SIG-M5 (cell line): ENCODE measurements at places on chromosomes 11 and 22.

DNA sequence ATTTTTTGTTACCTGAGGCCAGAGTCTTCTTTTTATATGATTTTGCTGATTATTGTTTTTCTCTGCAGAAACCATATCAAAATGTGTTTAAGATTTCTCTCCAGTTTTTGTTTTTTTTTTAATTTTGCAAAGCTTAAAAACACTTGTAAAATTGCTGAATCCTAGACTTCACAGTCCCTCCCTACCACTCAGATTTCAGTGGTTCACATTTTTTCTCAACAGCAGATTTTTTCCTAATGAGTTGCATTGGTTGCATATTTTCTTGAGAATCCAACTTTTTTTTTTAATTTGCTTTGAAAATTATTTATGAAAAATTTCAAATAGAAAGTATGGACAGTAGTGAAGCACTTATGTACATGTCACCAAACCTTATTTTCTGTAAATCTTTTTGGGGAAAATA is 5.8 kb downstream of the ARL14EP start:
- no peak for DNase-seq

DNA sequence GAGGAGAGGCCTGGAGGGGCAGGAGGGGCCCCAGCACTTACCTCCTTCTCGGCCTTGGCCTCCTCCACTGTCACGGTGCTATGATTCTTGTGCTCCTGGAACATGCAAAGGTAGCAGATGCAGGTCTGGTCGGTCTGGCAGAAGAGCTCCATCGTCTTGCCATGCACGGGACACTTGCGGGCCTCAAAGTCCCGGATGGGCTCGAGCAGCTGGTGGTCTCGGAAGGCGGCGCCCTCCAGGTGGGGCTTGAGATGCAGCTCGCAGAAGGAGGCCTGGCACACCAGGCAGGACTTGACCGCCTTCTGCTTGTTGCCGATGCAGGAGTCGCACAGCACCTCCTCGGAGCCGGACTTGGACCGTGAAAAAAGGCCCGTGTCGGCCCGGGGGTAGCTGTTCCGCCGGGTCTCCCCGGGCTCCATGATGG is 714 bp downstream of the TRIM29 start:
- DNase-seq: no peak

DNA sequence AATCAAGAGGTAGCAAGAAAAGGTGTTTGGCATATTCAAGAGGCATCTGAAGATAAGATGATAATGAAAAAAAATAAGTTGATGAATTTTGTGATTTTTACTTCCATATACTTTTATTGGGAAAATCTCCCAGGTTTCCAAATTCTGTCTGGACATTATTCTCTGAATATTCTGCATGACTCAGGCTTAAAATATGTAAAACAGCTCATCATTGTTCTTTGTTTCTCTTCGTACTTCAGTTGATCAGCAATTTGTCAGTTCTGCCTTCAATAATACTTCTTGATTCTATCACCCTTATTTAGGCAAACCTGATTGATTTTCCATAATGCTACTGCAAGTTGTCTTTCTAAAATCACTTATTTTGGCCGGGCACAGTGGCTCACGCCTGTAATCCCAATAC is 30.2 kb downstream of the GTF2H1 start:
- no peak for DNase-seq

DNA sequence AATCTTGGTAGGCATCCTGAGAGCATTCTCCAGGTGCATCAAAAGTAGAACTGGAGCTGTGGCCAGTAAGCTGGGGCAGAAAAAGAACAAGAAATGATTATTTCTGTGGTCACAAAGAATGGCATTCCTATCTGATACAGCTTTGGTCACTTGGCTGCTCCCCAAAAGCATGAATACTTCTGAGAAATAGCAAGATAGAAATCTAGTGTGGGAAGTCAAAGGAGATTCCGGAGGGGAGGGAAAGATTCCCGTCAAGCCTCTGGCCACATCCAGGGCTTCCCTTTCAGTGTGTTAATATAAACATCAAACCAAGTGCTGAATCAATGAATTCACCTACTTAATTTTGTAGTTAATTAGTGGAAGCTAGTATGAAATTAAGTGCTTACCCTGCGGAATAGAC is 1185.4 kb downstream of the LRRC4C start:
- no peak for DNase-seq

DNA sequence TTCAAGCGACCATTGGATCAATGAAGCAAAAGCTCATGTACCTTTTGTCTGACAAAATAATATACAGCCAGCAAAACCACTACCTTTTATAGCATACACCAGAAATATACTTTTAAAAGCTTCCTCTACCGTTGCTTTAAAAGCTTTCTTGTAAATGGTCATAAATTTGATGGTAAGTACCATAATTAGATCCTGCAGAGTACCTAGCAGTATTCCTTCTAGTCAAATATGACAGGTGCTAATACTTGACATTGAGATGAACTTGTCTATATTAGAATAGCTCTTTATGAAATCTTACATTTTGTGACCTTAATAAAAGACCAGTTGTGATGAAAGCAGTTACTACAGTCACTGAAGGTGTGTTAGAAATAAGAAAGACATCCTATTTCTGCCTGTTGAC is 340.5 kb upstream of the ANO3 start:
- DNase-seq: no peak

GRCh38 chr22:41092847-41093411 is 537 bp downstream of the EP300 start:
- DNase-seq: no peak

DNA sequence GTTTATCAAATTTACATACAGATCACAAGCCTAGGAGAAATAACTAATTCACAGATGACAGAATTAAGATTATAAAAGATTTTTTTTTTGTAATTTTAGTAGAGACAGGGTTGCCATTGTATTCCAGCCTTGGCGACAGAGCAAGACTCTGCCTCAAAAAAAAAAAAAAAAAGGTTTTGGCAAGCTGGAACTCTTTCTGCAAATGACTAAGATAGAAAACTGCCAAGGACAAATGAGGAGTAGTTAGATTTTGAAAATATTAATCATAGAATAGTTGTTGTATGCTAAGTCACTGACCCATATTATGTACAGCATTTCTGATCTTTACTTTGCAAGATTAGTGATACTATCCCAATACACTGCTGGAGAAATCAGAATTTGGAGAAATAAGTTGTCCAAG is 99.2 kb downstream of the C11orf65 start:
- DNase-seq: no peak

DNA sequence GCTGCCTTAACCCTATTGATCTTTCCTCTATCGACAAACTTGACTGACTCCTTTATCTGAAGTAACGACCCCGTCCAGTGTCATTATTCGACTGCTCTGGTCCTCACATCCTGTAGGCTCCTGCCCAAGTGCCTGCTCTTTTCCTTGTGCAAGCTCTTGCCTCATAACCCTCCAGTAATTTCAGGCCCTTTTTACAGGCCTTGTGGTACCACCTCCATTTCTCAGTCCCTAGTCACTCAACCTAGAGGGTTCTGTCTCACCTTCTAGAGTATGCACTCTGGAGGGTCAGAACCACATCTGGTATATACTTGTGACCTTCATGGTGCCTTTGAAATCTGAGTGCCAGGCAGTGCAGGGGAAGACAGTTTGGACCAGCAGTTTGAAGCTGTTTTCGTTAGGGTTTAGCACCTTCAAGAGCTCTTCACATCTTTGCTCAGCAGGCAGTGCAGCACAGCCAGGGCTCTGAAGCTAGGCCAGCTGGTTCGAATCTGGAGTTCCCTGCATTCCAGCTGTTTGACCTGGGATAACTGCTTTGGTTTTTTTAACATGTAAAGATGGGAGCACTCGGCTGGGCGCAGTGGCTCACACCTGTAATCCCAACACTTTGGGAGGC is 11.2 kb downstream of the SNRPD3 start:
- no peak for DNase-seq

GRCh38 chr11:19316434-19316833 is 75.7 kb upstream of the E2F8 start:
- DNase-seq: no peak

GRCh38 chr22:39480557-39480956 is 21.5 kb upstream of the MIEF1 start:
- DNase-seq: no peak
